ENCODE measurements at places on chromosomes 16 and 17.

- DNase-seq: no peak
Measured at GRCh38 chr17:39361064-39361463, 40.4 kb downstream of the FBXL20 start.

GRCh38 chr17:51474764-51475163 lies 214.4 kb downstream of the UTP18 start:
- DNase-seq: no peak

GRCh38 chr17:27862840-27863239 lies 30.3 kb downstream of the LYRM9 start:
- no peak for DNase-seq

GRCh38 chr17:34012709-34013375 lies 242.2 kb upstream of the CCL2 start:
- DNase-seq: no peak

GRCh38 chr17:4527566-4528125 lies 27.5 kb downstream of the MYBBP1A start:
- DNase-seq: no peak

- DNase-seq: no peak
Measured at GRCh38 chr17:58531122-58531521, 16.7 kb upstream of the MTMR4 start.

GRCh38 chr16:18048853-18049546 lies 287.5 kb downstream of the NPIPA8 start:
- no peak for DNase-seq

DNA sequence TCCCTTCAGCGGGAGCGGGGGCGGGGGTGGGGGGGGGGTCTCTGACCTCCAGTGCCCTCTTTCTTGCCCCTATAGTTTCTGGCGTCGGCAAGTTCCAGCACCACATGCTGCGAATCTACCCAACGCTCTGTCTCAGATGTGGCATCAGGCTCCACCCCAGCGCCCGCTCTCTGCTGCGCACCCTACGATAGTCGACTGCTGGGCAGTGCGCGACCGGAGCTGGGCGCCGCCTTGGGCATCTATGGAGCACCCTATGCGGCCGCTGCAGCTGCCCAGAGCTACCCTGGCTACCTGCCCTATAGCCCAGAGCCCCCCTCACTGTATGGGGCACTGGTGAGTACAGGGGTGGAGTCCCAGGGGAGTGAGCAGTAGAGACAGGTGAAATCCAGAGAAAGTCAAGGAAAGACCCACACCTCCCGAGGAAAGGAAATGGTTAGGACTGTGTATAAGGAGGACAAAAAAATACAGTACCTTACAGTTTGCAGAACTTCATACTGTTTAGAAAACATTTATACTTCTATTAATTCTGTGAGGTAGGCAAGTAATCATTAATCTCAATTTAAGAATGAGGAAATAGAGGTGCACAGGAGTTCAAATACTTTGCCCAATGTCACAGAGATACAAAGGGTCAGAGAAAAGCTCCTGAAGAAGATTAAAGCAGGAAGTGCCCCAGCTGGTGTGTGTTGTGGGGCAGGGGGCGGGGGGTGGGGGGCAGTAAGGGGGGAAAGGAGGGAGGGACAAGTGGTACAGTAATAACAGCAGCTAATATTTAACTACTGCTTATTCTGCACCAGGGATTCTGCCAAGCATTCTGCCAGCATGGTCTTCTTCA lies 2.5 kb downstream of the IRX6 start:
- DNase-seq: no peak

DNA sequence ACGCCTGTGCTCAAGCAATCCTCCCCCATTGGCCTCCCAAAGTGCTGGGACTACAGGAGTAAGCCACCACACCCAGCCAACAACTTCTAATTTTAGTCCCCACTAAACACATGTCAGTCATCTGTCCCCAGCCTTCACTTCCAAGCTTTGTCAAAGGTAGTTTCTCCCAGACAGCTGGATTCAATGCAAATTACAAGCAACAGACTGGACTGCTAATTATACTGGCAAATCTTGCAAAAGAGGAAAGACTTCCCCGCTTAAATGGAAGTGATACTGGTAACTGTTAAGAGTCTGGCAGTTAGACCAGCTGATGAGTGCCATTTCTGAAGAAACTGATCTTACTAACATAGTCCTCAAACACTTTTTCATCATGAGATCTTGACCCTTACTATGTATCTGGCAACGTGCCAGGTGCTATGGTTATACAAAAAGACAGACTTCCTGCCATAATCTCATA lies 8.2 kb upstream of the GGA2 start:
- no peak for DNase-seq

DNA sequence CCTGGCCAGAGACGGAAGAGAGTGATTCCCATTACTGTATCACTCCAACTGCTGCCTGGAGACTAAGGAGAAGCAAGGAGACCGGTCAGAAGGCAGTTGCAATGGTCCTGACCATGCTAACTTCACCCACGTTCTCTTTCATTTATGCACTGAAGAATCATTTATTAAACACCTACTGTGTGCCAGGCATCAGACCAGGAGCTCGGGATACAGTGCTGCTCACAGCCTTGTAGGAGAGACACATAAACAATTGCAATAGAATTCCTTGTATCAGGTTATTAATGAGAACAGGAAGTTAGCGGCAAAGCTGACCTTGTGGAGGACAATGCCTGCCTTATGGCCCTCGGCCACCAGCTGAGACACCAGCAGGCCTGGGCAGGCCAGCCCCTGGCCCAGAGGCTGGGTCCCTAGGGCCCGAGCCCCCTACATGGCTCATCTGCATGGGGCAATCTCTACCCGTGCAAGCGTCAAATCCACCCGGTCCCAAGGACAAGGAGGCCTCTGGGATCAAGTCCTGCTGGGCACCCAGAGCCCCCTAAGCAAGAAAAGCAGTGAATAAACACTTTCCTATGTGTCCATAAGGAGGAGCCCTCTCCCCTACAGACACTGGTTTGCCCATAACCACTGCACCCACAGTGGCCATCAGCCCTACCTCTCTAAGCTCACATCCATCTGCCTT lies 8.6 kb upstream of the ENPP7 start:
- no peak for DNase-seq

GRCh38 chr16:24535827-24536226 lies 3.5 kb upstream of the RBBP6 start:
- DNase-seq: no peak

GRCh38 chr17:61456688-61457225 lies 4.5 kb downstream of the TBX4 start:
- DNase-seq: no peak

DNA sequence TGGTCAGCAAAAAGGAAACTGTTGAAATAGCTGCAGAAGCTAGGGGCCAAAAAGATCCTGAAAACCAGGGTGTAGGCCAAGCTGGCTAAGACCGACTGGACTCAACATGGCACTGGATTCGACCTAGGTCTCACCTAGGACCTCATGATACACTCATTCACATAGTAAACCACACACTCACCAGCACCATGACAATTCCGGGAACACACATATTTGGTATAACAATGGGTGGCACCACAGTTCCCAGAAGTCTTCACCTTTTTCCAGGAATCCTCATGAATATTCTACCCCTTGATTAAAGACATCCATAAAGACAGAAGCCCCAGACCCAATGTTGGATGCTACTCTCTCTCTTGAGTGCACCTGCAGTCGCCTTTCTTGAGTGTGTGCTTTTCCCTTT lies 460.1 kb downstream of the TMEM114 start:
- DNase-seq: no peak

DNA sequence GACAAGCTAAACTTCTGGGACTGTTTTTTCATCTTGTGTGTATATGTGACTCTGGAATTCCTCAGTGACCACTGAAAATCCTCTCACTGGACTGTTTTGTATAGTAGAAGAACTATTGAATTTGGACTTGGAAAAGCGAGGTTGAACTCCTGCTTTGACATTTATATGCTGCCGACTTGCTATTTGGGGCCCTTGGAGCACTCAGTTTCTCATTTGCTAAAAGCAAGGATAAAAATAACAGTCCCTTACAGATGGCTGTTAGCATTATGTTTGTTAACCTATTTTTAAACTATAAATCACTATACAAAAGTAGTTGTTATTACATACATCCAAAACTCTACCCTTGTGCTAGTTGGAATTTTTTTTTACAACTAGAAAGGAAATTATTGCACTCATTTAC lies 9.0 kb downstream of the VMP1 start:
- no peak for DNase-seq

- DNase-seq: no peak
Measured at GRCh38 chr16:17605784-17606183, 135.0 kb upstream of the XYLT1 start.

- no peak for DNase-seq
Measured at GRCh38 chr17:21029036-21029435, 13.8 kb downstream of the USP22 start.

DNA sequence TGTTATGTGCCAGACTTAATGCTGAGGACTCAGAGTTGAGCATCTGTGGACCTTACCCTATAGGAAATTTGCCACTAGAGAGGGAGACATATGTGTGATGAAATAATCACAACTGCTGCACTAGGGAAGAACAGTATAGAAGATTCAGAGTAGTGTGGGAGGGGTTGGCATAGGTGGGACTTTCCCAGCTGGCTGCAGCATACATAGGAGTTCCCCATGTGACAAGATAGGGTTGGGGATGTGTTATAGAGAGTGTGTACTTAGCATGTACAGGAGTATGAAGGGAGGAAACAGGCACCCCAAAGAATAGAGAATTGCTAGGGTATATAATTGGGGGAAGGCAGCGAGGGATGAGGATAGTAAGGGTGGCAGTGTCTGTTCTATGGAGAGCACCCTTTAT lies 2.9 kb downstream of the NUP93 start:
- DNase-seq: no peak
